Adrenal gland (tissue), 19 donors: ENCODE measurements at places on chromosomes 4 and X.

DNA sequence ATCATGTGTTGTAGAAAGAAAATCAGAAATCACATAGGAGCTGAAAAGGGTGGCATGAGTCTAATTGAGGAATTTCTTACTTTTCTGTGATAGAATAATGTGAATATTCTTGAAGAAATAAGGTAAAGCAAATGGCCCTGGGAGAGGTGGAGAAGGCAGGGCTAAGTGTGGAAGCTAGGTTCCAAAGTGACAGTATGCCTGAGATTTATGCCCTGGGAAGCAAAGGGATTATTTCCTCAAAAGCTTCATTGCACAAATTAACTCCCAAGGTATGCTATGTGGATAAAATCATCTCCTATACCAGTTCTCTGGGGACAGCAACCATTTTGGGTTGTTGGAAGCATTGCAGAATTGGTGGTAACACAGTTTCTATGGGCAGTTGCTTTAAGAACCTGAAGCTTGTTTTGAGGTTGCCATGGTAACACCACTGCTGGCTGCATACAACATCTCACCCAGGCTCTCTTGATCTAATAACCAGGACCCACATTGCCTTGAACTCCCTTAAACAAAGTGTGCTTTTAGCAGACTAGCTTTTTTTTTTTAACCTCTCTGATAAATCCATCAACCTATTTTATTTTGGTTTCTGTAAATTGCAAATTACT, 21.0 kb downstream of the MAOA start:
- no peak for DNase-seq

DNA sequence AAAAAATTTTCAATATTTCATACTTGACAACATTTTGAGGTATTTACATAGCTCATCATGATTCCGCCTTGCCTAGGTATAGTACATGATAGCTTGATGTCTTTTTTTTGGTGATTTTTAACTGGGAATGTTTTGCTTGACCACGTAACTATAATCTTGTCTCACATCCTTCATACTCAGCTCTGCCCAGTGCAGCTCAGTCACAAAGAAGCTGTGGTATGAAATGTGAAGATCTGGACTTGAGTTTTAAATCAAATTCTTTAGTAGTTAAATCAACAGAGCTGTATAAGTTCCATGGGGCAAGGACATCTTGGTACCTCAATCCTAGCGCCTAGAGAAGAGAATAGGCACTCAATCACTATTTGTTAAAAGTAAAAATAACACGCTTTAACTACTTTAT, 276.3 kb upstream of the DKK2 start:
- DNase-seq = no peak

- no peak for DNase-seq
These were observed 26.2 kb upstream of the FREM3 start for GRCh38 chr4:143726714-143727113.

DNA sequence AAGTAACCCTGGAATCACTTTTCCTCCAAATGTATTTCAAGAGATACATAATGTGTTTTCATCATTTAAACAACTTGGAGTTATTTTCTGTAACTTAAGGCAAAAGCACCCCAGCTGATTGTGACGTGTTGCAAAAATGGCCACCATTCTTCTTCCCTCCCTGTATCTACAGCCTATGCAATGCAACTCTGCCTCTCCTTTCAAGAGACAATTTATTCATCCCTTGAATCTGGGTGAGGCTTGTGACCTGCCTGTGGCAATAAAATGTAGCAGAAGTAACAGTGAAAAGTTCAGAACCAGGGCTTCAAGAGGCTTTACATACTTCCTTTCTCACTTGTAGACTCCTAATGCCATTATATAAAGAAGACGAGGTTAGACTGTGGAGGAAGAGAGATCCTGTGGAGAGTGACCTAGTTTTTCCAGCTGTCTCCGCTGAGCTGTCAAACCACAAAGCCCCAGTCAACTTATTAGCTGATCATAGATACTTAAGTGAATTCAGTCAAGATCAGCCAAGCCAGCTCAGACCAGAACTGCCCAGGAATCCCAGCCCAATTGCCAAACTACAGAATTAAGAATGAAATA, 81.0 kb upstream of the KLF3 start:
- no peak for DNase-seq

- DNase-seq = peak; percentile 76
These were observed 37.8 kb downstream of the SEPTIN6 start for GRCh38 chrX:119655125-119655524.

DNA sequence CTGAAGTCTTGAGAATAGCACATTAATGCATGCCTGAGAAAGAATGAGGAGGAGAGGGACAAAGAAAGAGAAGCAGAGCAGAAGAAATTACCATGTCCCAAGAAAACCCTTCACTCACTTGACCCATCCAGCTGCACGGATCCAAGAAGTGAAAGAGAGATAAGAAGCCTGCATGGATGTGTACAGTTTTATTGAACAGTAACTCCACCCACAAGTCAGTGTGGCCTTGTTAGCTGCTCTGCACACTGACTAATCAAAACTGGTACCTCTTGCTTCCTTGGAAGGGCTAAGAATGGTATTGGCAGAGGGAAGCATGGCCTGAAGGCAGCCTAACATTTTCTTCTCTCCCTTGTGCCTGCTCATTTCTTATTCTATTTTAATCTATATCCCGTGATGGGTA, 163.9 kb downstream of the SLC7A11 start:
- DNase-seq = no peak
